SIG-M5 (cell line): ENCODE measurements at places on chromosomes 6 and 20.

DNA sequence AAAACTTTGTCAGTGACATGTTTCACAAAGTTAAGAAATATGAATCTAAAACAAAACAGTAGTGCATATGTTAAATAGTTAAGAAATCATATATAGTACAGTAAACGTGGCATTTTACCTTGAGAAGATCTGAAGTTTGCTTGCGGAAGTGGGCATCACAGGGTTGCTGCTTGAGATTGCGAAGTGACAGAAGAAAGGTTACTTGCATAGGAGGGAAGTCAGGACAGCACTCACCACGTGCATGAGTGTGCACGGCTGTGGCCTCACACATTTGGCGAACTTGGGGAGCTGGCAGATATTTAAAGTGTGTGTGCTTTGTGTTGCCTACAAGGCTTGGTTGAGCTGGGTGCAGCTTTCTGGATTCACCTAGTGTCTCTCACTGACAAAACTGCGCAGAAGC is 431.5 kb upstream of the ARID1B start:
- no peak for DNase-seq

DNA sequence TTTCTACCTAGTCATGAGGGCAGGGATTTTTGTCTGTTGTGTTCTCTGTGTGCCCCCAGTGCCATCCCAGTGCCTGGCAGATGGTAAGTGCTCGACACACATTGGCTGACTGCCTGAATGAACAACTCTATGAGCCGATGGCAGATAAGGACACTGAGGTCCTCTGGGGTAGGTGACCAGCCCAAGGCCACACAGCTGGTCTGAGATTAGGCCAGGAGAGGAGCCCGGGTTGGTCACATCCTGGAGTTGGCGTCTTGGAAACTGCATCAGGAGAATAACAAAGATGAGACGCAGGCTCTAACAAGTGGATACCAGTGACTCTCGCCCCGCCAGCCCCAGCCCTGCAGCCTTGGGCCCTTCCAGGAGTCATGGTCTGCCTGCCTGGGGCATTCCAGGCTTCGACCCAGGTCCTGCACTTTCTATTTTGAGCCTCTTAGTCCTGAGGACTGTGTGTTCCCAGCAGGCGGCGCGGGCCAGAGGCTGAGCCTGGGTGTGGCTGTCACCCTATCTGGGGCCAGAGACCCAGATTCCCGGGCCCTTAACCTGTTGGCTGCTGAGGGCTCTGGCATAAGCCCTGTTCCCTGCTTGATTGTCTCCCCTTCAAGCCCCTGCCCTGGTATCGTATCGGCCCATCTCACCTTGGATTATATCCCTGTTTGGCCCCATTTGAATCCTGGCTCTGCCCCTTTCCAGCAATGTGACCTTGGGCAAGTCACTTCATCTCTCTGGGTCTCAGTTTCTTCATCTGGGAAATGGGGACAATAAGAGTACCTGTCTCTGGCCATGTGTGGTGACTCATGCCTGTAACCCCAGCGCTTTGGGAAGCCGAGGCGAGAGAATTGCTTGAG is 88.3 kb downstream of the CEBPB start:
- no peak for DNase-seq

DNA sequence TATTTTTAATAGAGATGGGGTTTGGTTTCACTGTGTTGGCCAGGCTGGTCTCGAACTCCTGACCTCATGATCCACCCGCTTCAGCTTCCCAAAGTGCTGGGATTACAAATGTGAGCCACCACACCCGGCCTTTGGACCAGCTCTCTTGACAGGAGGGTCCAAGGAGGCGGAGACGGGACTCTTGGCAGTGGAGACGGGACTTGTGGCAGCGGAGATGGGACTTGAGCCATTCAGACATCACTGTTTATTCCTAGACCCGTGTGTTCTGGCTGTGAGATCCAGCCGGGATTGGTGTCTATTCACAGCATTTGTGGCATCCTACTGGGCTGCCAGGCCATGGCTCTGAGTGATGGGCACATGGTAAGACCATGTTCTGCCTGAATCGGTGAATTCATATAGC is 25.6 kb downstream of the PRPF6 start:
- DNase-seq = no peak

DNA sequence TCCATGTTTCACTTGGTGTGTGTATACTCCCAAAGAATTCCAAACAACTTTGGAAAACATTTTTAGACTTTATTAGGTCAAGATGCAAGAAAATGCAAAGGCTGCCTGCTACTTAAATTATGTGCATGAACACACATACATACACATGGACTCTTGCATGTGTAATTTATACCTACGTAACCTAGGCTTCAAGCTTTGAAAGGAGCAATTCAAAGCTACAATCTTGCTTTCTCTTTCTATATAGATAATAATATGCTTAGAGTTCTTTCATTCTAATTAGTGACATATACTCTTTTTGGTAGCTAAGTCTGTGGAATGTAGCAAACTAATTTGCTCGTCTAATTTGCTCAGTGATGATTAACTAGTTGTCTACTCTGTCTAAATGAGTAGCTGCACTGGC is 146.5 kb downstream of the EPHA7 start:
- DNase-seq = no peak
